ENCODE measurements at places on chromosomes 16 and 17. TPM values are rescaled to one million over a fixed set of nuclear protein-coding genes. Genes with fewer than 3 reads are reported as not detected.
A peak's percentile ranks its signal among the peaks of the same experiment; 100 is the strongest.

Gene DPEP2
- total RNA-seq, result 1.6 TPM

Gene TBC1D3I
- not detected for total RNA-seq

GRCh38 chr17:41800601-41801373 lies 11.0 kb downstream of the P3H4 start:
- no peak overlapping the region for H3K27ac ChIP-seq
- H3K4me3 ChIP-seq, result no peak overlapping the region
- DNase-seq, result no peak
- no peaks in the 10 kb centered on the region for H3K27me3 ChIP-seq
- peaks cover 6% of the 10 kb centered on the region for H3K36me3 ChIP-seq

DNA sequence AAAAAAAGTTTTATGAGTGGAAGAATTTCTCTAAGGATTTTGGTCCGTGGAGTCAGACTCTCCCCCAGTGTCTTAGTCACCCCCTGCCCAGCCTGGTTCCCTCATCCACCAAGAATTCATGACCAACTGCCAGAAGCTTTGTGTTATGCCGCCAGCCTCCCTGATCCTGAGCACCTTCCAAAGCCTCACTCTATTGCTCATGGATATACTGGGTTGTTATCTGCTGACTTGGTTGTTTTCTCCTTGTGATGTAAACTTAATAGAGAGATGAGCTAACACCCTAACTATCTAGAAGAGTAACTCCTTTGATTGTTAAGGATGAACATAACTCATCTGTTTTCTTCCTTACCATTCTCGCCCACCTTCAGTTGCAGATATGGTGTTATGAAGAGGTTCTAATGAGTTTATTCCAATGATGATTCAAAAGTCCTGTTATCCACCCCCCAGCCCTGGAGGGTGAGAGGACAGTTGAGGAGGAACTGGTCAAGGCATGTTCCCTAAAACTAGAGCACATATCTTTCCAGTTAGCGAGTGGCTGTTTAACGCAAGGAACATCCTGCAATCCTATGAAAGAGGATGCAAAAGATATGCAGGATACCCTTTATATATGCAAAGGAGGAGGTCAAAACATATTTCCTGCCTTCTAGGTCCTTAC lies 1.5 kb upstream of the PSMD3 start:
- peaks cover 12% of the 10 kb centered on the region for H3K27me3 ChIP-seq
- H3K4me3 ChIP-seq, result no peak overlapping the region
- H3K4me1 ChIP-seq, result peaks cover 31% of the 10 kb centered on the region

GRCh38 chr17:60720763-60721531 lies 43.3 kb downstream of the BCAS3 start:
- H3K4me3 ChIP-seq, result no peak overlapping the region
- no peaks in the 10 kb centered on the region for H3K36me3 ChIP-seq
- no peak overlapping the region for H3K27ac ChIP-seq
- DNase-seq, result peak; percentile 24
- H3K4me1 ChIP-seq, result no peaks in the 10 kb centered on the region
- no peaks in the 10 kb centered on the region for H3K27me3 ChIP-seq

Measured in heart right ventricle (tissue), 16 donors.